HCT116 (cell line): ENCODE measurements at places on chromosomes 16 and 17.

- no peak for DNase-seq
These were observed 89.1 kb upstream of the TBX2 start for GRCh38 chr17:61310590-61310989.

DNA sequence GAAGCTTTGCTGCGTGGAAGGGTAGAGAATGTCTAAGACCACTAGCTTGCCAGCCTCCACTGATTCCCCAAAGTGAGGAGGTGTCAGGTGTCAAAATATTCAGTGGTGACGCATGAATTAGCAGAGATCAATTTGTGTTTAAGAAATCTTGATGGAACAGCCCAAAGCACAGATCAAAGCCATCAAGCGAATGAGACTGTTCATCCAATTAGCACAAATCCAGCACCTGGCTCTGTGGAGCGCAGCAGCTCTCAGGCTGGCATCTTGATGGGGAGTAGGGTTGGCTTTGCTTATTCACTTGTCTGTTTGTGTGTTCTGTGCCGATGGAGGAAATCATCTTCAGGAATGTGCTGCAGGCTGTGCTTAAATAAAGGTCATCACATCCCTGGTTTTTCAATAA, 456.8 kb upstream of the CCL2 start:
- no peak for DNase-seq

DNA sequence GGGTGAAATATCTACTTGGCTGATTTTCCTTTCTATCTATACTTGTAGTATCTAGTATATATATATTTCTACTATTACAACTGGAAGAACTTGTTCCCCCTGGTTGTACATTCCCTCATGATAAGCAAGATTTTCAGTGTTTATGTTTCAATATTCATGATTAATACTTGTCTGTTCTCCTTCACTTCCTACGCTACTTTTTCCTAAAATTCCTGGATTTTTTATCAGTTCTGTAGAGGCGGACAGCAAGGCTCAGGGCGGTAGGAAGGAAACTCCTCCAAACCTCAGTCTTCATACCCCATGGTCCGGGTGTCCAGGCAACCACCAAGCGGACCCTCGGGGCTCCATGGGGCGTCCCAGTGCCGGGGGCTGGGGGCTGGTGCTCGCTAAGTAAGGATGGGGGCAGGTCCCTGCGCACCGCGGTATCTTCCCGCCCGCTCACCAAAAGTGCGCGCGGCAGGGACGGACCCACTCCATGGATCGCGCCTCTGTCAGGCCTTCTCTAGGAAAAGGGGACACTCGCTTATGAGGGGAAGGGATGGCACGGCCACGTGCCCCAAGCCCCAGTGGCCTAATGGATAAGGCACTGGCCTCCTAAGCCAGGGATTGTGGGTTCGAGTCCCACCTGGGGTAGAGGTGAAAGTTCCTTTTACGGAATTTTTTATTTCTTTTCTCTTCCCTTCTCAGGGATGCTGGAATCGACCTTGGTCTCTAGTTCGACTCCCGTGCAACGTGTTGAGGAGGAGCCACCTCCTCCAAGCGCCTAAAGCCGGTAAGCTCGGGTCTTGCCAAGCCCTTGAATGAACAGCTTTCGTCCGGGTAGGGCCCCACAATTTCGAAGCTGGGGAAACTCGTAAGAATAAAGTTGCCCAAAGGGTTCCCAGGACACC, 13.2 kb downstream of the ATP5PD start:
- DNase-seq = peak; percentile 94

DNA sequence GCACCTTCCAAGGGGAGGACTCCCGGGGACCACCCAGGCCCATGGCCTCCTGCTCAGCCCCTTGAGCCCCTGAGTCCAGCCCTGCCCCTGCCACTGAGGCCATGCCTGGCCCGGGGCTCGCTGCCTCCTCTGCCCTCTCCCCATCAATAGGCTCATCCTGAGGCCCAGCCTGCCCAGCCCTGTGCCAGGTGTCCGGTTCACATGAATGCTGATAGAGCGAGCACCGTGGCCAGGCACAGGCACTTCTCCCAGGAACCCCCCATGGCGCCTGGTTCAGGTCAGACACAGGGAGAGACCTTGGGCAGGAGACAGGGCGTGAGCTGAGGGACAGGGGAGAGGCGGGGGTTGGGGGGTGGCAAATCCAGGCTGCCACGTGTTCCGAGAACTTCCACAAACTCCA, 2.8 kb upstream of the PVALEF start:
- DNase-seq = no peak

DNA sequence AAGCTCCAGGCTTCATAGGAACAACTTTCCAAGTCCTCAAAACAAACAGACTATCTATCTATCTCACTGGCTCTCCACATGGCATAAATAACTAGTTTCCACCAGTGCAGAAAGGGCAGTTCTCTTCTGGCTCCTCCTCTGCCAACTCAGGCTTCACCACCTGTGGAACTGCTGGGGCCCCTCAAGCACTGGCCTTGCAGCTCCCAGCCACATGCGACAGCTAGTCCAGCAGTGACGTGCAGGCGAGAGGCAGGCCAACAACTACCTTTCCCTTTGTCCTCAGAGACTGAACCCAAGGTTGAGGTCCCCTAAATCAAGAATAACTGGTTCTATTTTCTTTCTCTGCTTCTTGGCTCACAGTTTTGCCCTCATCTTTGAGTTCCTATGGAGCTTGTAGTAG, 137.6 kb downstream of the AATF start:
- no peak for DNase-seq

- DNase-seq = no peak
These were observed 1.9 kb downstream of the GNA13 start for GRCh38 chr17:65054602-65055001.

DNA sequence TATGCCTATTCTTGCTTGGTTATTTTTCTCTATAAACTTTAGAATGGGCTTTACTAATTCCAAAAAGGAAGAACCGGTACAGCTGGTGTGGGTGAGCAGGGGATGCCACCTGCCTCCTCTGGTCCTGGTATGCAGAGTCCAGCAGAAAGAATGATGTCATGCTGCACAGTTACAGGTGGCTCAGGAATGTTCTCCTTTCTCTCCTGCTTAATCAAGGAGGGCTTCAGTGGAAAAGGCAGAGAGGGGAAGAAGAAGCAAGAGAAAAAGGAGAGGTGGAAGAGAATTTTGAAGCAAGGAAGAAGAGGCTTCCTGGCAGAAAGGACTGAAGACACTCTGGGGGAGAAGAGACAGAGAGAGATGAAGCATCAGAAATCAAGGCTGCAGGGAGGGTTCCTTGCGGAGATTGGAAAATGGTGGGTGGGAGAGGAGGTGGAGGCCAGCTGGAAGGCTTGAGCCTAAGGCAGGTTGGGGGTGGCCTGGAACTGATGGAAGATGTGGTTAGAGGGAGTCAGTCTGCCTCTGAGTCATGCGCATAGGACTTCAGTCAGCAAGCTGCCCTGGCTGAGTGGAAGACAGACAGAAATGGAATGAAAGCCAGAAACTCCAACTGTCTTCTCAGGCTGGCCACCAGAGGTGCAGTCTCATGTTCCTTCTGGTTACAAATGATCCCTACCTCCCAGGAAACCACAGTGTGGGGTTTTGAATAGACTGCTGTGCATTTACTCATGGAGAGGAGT, 64.6 kb upstream of the CRHR1 start:
- DNase-seq = peak; percentile 64

DNA sequence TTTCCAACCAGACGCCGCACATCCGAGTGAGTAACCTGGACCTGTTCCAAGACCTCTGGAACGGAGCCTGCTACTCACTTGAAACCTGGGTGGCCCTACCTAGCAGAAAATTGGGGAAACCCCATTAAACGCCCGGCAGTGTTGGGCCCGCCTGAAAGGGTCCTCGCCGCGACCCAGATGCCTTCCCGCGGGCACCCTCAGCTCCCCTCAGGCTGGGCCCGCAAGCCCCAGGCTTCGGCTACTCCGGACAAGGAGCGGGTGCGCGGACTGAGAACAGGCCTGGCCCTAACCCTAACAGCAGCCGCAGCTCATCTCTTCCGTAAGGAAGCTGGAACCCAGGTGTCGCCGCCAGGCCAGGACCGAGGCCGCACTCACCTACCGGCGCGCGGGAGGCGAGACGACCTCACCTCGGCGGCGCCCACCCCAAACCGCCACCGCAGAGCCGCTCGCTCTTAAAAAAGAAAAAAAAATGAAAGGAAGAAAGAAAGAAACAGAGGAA, 344 bp downstream of the PSME3IP1 start:
- DNase-seq = no peak

DNA sequence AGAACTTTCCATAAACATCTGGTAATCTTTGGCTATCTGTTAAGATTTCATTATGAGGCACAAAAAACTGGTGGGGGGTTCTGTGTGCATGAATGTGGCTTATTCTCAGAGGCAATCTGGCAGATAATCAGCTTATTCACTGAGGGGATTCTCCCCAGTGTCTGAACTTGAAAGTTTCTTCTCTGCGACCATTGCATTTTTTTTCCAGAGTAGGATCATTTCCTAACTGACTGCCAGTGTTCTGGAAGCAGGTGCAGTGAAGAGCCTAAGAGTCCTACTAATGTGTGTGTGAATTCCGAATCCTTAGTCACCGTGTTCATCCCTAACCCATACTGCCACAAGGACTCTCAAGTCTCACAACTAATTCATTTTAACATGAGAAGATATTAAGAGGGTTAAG, 64.9 kb upstream of the LRRC37A3 start:
- no peak for DNase-seq

- DNase-seq = no peak
These were observed 13.8 kb downstream of the KCNG4 start for GRCh38 chr16:84226026-84226425.

GRCh38 chr16:50040710-50041109, 15.7 kb downstream of the CNEP1R1 start:
- DNase-seq = no peak

GRCh38 chr17:55285340-55286301, 20.9 kb downstream of the HLF start:
- DNase-seq = no peak

DNA sequence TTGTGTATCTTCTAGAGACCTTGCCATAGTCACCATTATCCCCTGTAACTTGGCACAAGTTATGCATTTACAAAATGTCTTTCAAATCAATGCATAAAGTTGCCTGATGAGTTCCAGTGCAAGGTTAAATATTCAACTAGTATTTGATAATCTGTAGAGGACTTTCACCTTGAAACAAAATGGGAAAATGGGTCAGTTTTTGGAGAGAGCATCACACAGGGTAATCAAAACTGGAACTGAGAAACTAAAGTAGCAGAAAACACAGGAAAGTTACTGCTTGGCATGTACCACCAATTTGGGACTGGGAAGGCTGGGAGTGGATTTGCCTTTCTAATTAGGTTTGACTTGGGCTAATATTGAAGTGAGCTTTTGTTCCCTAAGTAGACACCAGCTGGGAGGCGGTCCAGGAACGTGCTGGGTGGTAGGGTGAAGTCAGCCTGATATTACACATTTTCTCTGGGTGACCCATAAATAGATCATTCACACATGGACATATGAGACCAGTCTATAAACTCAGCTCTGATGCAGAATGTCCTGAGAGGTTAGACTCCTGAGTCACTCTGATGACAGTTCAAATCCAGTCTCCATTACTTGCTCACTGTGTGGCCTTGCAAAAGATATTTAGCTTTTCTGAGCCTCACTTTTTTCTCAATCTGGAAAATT, 152.3 kb downstream of the PCTP start:
- no peak for DNase-seq

DNA sequence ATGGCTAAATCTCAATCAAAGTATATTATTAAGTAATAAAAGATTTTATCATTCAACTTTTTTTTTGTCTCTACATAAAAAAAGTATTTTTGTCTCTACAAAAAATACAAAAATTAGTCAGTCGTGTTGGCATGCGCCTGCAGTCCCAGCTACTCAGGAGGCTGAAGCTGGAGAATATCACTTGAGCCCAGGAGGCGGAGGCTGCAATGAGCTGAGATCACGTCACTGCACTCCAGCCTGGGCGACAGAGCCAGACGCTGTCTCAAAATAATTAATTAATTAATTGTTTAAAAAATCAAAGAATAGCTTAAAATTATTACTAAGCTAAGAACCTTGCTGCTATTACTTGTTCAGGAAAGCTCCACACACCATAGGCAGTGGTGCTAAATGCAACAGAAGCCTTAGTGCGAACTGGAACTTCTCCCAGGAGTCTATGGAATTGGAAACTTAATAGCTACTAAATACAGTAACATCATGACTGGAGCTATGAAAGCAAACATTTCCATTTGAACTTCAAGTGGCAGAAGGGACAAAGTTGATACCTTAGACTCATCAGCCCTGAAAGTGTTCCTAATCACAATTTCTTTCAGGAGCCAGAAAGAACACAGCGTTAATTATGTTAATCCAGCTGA, 22.6 kb downstream of the ADCY9 start:
- DNase-seq = no peak

GRCh38 chr16:89051521-89052166, 42.0 kb upstream of the ACSF3 start:
- no peak for DNase-seq

DNA sequence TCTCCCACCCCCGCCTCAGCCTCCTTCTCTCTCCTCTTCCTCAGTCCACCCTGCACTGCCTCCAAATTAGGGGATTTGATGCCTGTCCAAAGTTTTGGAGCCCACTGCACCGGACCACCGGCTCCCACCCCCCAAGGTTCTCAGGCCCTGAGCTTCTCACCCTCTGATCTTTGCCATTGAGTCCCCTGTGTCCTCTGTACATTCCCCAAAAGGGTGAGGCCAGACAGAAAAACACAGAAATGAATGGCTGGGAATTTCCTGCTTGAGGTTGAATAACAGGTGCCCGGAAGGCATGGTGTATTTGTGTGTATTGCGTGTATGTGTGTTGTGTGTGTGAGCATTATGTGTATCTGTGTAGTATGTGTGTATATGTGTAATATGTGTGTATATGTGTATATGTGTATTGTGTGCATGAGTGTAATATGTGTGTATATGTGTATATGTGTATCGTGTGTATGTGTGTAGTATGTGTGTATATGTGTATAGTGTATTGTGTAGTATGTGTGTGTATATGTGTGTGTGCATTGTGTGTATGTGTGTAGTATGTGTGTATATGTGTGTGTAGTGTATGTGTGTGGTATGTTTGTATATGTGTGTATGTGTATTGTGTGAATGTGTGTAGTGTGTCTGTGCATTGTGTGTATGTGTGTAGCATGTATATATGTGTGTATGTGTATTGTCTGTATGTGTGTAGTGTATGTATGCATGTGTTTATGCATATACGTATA, 16.0 kb upstream of the CCL17 start:
- no peak for DNase-seq

GRCh38 chr16:87608400-87608985, 6.2 kb downstream of the JPH3 start:
- no peak for DNase-seq

DNA sequence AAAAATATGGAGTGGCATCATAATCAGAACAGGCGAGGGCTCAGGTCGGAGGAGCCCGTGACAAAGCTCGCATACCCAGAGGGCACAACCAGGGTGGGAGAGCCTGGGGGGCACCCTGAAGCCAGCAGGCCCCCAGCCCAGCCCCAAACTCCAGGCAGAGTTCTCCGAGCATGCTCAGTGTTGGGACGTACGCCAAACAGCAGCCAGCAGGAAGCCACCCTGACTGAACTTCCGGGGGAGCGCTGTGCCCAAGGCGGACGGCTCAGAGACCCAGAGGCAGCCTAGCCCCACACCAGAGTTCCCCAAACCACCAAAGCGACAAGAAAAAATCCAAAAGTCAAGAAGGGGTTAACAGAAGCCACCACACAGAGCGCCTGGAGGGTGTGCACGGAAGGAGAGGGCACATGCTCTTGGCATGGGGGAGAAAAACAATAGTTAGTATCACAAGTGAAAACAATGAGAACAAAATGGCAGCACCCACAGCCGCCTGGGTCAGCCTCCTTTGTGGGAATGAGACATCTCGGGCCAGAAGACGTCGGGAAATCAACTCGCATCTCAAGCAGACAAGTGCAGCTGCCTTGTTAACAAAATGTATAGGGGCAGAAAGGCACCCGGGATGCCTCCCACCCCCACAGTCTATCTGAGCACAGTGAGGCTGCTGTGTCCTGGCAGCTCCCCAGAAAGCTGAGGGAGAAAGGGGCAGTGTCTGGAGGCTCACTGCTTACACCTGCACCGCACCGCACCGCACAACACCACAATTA, 11.9 kb downstream of the EXOC7 start:
- DNase-seq = no peak
